ENCODE measurements at places on chromosomes 2 and 18.

- DNase-seq, result no peak
Measured at GRCh38 chr2:96093528-96093927, 22.8 kb downstream of the ADRA2B start.

GRCh38 chr18:51051105-51051712, 21.2 kb downstream of the SMAD4 start:
- no peak for DNase-seq

DNA sequence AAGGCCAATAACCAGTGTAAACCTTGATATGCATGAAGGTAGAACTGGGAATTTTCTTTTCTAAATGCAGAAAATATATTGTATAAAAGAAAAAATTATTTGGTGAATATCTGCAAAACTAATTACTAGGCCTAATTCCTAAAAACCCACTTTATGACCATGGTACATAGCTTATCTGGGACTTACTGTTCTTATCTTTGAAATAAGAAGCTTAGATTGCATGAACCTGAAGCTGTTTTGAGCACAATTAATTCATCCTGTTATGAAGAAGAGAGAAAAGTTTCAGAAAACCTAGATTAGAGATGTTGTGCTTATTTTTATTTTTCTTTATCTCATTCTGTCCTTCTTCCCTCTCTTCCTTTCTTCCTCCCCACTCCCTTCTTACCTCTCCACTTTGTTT, 235.0 kb downstream of the GULP1 start:
- DNase-seq, result no peak

- DNase-seq, result no peak
Measured at GRCh38 chr18:40108596-40108995, 1846.4 kb upstream of the PIK3C3 start.

DNA sequence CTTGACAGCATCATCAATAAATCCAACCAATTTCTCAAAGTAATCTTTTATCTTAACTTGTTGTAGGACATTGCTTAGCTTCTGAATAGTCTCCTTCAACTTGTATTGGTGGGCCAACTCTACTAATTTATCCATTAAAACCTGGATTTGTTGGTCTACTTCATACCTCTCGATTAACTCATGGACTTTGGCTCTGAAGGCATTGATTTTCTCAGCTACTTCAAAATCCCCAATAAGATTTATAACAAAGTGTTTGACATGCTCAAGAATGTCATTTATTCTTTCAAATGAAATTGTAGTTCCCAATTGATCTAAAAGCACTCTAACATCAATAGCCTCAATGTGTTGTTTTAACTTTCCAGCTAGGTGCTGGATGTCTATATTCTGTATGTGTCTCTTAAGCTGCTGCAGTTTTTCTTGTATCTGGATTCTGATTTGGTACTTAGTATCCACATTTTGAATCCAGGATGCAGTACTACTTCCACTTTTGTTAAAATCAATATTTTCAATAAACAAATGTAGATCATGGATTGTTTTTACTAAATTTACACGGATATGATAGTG, 34.1 kb downstream of the APOB start:
- DNase-seq, result no peak

All from stimulated activated CD4-positive, alpha-beta T cell treated with anti-CD3 and anti-CD28 coated beads, Interleukin-2, amount 100 ng/mL, for 24 hours (primary cell).